ENCODE measurements at places on chromosomes 11 and 22.
A peak's percentile ranks its signal among the peaks of the same experiment; 100 is the strongest.

GRCh38 chr22:43476341-43476740 lies 64.5 kb downstream of the MPPED1 start:
- DNase-seq = no peak

DNA sequence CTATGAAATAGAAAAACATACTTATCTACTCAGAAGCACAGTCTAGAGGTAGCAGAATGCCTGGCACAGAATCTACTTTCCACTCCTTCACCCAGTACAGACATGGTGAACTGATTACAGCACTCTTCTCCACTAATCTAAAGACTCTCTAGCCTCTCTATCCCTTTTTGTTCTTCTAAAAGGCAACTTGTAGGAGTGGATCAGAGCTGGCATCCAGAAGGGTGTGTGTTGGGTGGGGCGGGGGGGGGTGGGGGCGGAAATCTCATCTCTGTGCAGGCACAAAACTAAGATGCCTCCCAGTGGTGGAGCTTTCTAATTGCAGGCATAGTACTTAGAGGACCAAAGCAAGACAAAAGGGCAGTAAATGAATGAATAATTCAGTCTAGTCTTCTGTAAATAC lies 11.5 kb upstream of the EMID1 start:
- no peak for DNase-seq

GRCh38 chr11:43735115-43735514 lies 54.6 kb downstream of the HSD17B12 start:
- DNase-seq = no peak

DNA sequence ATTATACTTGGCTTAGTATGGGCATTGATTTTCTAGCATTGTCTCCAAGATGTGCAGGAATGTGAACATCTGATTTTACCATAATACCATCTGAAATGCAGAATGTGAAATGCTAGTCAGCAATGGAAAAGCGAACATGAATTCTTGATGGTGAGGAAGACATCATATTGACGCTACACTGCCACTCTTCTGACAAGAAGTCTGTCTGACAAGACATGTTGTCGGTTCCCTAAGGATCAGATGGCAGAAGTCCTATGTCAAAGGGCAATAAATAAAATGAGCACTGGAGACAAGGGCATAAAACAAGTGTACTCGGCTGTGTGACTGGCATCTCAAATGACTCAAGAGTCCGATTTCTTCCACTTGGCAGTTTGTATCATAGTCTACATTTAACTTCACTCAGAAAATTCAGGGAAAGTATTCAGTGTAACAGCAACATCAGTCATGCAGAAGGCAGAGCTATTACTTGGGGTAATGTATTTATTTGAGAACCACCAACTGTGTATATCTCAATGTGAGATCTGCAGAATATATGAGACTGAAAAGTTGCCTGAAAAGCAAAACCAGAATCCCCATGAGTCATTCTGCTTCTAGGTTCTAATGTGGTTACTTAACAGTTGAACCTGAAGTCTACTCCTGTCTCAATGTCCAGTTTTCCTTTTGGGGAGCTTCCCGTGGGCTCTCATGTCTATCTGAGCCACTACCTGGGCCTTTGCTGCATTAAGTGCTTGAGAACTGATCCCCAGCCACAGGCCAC lies 51.5 kb downstream of the SLC17A6 start:
- DNase-seq = no peak

DNA sequence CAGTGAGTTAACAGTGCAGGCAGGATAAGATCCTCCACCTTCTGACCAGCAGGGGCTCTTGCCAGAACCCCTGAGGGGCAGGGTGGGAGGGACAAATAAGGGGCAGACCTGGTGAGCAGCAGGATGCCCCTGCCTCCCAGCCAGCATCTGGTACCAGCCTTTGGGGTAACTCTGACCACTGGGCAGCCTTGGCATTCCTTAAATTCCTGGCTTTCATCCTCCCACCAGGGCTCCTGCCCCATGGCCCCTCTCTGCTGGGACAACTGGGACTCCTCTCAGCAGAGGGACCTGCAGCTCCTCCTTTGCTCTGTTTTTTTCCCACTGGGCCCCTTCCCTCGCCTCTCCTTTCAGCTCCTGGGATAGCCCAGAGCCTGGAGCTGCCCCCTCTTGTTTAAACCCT lies 98.0 kb upstream of the CD82 start:
- DNase-seq = no peak

DNA sequence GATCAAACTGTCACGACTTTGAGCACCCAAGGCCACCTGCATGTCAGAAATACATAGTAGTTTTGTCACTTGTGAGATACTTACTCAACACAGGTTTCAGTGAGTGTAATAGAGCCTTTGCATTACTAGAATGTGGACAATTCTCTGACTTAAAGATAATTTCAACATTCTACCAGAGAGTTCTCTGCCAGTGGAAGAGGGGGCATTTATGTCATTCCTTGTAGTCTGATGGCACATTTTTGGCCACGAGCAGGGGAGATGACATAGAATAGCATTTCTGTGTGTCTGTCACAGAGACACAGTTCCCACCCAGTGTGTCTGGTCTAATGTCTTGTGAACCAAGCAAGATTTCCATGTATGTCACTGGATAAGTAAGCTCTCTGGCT lies 112.5 kb downstream of the DBX1 start:
- DNase-seq = no peak

- no peak for DNase-seq
Measured at GRCh38 chr11:719214-720016, 13.4 kb downstream of the EPS8L2 start.

GRCh38 chr11:468493-468892 lies 18.4 kb downstream of the PTDSS2 start:
- no peak for DNase-seq

DNA sequence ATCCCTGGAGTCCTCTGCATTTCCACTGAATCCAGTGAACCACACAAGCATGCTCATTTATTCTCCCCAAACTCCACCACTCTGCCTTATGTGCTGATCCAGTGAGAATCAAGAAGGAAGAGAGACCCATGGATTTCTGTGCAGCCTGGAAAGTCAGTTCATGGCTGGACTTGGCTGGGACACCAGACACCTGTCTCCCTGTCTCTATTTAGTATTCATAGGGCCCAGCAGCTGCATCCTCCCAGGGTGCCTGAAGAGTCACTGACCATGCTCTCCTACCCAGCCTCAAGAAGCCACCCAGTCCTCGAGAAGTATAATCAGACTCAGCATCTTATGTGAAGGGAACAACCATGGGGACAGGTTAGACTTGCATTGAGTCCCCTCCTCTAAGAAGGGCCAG lies 83.2 kb downstream of the ZNF280B start:
- DNase-seq = no peak

DNA sequence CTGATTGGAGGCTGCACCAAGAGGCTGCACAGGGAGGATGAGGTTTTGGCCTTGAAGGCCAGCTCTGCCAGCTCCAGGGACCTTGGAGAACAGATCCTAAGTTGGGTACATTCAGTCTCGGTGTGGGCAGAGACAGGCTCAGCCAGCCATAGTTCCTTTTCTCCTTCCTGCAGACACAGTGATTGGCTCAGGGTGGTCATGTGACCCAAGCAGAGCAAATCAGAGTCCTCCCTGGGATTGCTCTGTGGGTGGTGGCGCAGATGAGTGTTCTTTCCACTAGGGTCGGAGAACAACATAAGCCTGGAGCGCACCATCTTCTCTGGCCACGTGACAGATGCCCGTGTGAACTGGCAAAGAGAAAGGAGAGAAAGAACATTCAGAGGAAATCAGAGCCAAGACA lies 47.1 kb upstream of the CCND1 start:
- DNase-seq = no peak

DNA sequence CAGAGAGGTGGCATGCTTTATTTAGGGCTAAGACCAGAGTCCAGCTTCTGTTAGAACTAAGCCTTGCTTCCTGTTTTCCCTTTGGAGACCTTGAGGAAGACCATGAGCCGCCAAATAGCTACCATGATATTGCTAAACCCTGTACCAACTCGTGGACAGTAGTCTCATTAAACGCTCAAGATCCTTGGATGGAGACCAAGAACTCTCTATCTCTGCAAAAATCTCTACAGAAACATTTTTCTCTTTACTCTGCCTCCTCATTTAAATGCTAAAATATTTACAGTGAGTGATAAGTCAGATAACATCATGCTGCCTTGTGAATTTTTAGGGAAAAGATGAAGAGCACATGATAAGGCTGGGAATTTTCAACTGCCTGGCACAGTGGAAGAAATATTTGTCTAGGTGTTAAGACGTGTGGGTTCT lies 197.8 kb downstream of the MAML2 start:
- DNase-seq = no peak

GRCh38 chr11:74121804-74122203 lies 49.0 kb downstream of the C2CD3 start:
- DNase-seq = no peak

- peak; percentile 69 for DNase-seq
Measured at GRCh38 chr22:37267135-37267587, 15.1 kb upstream of the CYTH4 start.

DNA sequence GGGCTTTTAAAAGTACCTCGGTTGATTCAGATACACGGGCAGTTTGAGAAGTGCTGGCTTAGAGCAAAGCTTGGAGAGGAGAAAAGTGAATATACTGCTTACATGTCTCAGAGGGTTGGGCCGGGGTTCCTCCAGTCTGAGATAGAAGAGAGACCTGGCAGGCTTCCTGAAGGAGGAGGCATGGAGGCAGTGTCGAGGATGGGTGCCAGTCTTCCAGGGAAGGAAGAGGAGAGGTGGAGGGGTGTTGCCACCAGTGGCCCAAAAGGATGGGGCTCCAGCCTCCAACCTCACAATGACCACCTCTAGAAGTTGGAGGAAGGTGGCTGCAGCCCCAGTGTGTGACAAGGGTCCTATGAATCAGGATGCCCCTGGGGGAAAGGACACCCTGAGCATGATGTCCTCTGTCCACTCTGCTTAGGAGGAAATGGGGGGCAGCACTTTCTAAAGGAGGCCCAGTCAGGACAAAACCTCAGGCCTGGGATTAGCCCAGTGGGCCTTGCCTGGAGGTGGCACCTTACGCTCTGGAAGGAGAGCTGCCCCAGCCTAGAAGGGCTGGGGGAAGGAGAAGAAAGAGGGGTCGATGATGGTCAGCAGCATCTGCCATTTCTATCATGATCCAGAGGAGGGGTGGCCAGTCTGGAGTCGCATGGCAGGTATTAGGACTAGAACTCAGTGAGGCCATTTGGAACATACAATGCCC lies 65.2 kb downstream of the CD82 start:
- no peak for DNase-seq

DNA sequence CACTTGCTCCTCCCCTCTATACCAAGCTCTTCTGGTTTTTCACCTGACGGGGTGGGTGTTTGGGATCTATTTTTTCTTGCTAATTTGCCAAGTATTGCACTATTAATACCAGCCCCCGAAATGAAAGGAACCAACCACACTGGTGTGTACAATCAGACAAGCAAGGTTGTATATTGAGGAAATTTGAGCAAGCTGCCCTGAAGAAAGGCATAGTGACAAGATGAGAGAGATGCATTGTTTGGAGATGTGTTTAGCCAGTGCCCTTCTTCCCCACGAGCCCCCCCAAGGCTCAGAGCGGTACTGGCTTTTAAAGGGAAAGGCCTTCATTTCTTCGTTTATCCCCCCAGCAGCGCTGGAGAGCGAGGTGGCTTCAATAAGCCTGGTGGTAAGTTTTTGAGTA lies 15.2 kb upstream of the GAS2L1 start:
- DNase-seq = no peak

GRCh38 chr11:116890193-116890592 lies 52.8 kb upstream of the APOA1 start:
- DNase-seq = peak; percentile 19

DNA sequence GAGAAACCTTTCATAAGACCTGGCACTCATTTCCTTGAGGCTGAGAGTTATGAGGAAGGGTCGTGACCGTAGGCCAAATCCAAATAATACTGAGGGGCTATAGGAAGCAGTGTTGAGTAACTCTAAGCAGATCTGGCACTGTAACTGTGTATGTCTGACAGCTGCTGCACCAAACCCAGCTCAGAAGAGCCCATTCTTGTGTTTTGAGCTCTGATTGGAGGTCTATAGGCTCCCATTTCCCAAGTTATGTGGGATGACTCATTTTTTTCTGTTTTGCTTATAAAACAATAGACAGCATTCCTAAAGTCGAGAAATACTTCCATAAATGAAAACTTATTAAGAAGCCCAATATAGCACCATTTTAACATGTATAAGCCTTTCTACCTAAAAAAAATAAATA lies 645.8 kb downstream of the DLG2 start:
- no peak for DNase-seq

GRCh38 chr11:15224466-15224865 lies 109.7 kb downstream of the INSC start:
- DNase-seq = no peak

- DNase-seq = no peak
Measured at GRCh38 chr22:40512426-40513136, 123.9 kb downstream of the MRTFA start.

GRCh38 chr22:43310311-43310710 lies 32.9 kb downstream of the SCUBE1 start:
- DNase-seq = no peak

GRCh38 chr11:126140926-126141280 lies 70.5 kb downstream of the RPUSD4 start:
- no peak for DNase-seq

DNA sequence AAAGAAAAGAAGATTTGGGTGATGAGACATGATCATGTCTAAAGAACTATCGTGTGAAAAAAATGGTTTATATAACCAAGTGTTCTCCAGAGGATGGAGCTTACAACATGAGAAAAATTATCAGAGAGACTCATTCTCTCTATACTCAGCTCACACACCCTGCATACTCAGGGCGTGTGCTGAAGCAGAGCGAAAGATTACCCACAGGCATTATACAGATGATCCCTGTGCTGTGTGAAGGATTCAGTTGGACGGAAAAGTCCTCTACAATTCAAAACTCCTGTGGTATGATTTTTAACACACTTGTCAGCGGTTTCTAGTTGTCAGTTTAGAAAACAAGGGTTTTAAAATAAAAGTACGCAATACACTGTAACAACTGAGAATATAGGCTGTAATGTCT lies 267.3 kb downstream of the DLG2 start:
- DNase-seq = no peak

DNA sequence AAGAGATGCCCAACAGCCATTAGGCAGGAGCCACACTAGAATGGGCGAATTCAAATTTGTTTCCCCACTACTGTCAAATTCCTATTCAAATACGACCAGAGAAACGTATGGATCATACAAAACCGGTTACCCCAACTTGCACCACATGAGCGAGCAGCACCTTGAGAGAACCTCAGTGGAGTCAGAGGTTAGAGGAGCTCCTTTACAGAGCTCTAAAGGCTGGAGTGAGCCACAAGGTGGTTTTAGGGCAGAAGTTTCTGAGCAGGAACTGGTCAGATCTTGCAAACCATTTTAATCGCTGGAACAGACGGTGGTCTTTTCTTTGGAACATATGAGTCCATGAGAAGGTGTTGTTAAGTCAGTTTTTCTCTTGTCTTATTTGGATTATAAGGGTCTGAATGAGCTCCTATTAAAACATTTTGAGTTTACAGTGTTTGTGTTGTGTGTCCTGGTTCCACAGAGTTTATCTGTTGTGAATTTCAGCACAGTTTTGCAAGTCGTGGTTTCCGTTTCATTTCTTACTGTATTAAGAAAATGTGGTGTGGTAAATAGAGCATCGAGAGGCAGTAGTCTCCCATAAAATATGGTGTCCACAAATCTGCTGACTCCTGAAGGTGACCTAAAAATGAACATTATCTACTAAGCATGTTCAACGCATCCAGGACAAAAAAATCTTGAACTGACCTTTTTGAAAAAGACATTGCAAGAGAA lies 471.7 kb downstream of the NTM start:
- DNase-seq = no peak

GRCh38 chr11:132942611-132943356 lies 589.5 kb downstream of the OPCML start:
- DNase-seq = no peak

- no peak for DNase-seq
Measured at GRCh38 chr22:23204541-23205157, 24.3 kb downstream of the BCR start.
